Esophagus squamous epithelium (tissue), 5 donors: ENCODE measurements at places on chromosomes 12 and 14. TPM values are rescaled to one million over a fixed set of nuclear protein-coding genes. Genes with fewer than 3 reads are reported as not detected.

BBOF1 gene
- 2.0 TPM for total RNA-seq

AP5M1 gene
- 24.1 TPM for total RNA-seq

DNAI7 gene
- total RNA-seq, result not detected

PEBP1 gene
- total RNA-seq, result 237 TPM

FRMD6 gene
- total RNA-seq, result 191 TPM

KRT85 gene
- total RNA-seq, result not detected

LMNTD1 gene
- total RNA-seq, result not detected

PLA2G1B gene
- not detected for total RNA-seq

GALNT8 gene
- 0.59 TPM for total RNA-seq

FOXA1 gene
- 27.7 TPM for total RNA-seq

UNC119B gene
- total RNA-seq, result 6.4 TPM

RND1 gene
- total RNA-seq, result 0.87 TPM

GARIN6 gene
- total RNA-seq, result not detected

C14orf132 gene
- 3.0 TPM for total RNA-seq

SYCP3 gene
- not detected for total RNA-seq

GPR162 gene
- 1.3 TPM for total RNA-seq

KRT71 gene
- total RNA-seq, result not detected

KRT78 gene
- total RNA-seq, result 406 TPM

VPS29 gene
- 146 TPM for total RNA-seq

USP44 gene
- 0.19 TPM for total RNA-seq

NPAS3 gene
- 0.13 TPM for total RNA-seq

KCNC2 gene
- total RNA-seq, result not detected

TCL1B gene
- not detected for total RNA-seq

TDRD9 gene
- 6.0 TPM for total RNA-seq

ENDOU gene
- total RNA-seq, result 50.2 TPM

ULK1 gene
- total RNA-seq, result 55.0 TPM

IKZF4 gene
- 1.9 TPM for total RNA-seq

TSPAN8 gene
- total RNA-seq, result not detected

ACSM4 gene
- total RNA-seq, result not detected

FNTB gene
- 16.2 TPM for total RNA-seq

STAC3 gene
- 0.57 TPM for total RNA-seq

FGF6 gene
- not detected for total RNA-seq

BORCS5 gene
- 20.4 TPM for total RNA-seq

TPH2 gene
- not detected for total RNA-seq

PTHLH gene
- total RNA-seq, result 6.1 TPM

PAX9 gene
- total RNA-seq, result 108 TPM

PTPN6 gene
- total RNA-seq, result 29.7 TPM

BRAP gene
- 9.2 TPM for total RNA-seq

AKAP3 gene
- total RNA-seq, result 0.97 TPM

SERPINA10 gene
- total RNA-seq, result not detected

NEUROD4 gene
- not detected for total RNA-seq

CARMIL3 gene
- 0.38 TPM for total RNA-seq

PROX2 gene
- total RNA-seq, result not detected

SLC8A3 gene
- total RNA-seq, result 0.23 TPM

RTL1 gene
- total RNA-seq, result not detected

POU6F1 gene
- 0.42 TPM for total RNA-seq

CCDC197 gene
- not detected for total RNA-seq

KRT79 gene
- not detected for total RNA-seq

SOAT2 gene
- total RNA-seq, result not detected

TAMALIN gene
- total RNA-seq, result 10.7 TPM

IGF1 gene
- total RNA-seq, result 36.3 TPM

BMP4 gene
- total RNA-seq, result 24.8 TPM

PLEKHG7 gene
- not detected for total RNA-seq

E2F7 gene
- 1.5 TPM for total RNA-seq

C12orf50 gene
- total RNA-seq, result not detected
